Memory B cell (primary cell): ENCODE measurements at places on chromosomes 4 and X.

DNA sequence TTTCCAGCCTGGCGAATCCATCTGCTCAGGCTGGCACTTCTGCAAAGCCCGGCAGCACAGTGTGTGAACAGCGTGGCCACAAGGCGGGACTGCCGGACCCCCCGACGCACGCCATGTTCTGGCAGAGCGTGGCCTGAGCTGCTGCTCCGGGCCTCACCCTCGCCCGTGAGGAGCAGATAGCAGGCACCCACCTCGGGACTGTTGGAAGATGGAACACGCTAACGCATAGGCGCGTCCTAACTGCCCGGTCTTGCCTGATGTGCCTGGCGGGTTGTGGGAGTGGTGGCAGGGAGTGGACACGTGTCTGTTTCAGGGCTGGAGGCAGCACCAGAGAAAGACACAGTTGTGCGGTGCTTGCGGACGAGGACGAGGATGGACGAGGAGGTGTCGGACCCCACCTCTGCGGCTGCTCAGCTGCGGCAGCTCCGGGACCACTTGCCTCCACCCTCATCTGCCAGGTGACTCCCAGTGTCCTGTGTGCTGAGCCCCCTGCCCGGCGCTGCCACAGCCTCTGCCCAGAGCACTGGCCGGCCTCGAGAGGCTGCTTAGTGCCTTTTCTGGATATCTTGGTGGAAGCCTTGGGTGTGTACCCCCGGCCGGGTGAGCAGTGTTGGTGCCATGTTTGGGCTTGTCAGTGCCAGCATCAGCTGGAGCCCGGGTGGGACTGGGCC, 28.2 kb downstream of the UVSSA start:
- no peak overlapping the region for H3K4me3 ChIP-seq
- no peaks in the 10 kb centered on the region for H3K27me3 ChIP-seq

- no peak overlapping the region for H3K4me3 ChIP-seq
- no peak for DNase-seq
- peaks cover 16% of the 10 kb centered on the region for H3K27me3 ChIP-seq
Measured at GRCh38 chr4:30718641-30719453, 1.3 kb upstream of the PCDH7 start.

DNA sequence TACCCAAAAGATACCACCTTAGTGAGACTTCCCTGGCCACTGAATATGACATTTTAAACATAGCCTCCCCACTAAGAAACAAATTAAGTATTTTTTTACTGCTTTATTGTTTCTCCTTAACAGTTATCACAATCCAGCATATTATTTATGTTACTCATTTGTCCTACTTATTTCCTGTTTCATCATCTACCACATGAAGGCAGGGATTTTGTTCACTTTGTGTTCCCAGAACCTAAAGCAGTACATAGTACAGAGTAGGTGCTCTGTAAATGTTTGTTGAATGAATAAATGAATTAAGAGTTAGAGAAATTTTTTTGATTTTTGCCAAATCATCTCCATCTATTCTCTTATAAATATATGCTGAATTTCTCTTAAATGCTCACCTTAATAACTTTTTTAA, 318.4 kb upstream of the GIMD1 start:
- no peaks in the 10 kb centered on the region for H3K27me3 ChIP-seq
- no peaks in the 10 kb centered on the region for H3K4me1 ChIP-seq
- no peak overlapping the region for H3K4me3 ChIP-seq
- H3K27ac ChIP-seq, result no peak overlapping the region

GRCh38 chr4:142358656-142359055, 487.4 kb downstream of the INPP4B start:
- H3K36me3 ChIP-seq, result no peaks in the 10 kb centered on the region

- H3K27ac ChIP-seq, result no peak overlapping the region
- H3K27me3 ChIP-seq, result peaks cover 23% of the 10 kb centered on the region
- DNase-seq, result no peak
Measured at GRCh38 chr4:6241062-6241845, 28.4 kb upstream of the WFS1 start.

- DNase-seq, result no peak
- H3K27me3 ChIP-seq, result peaks cover 1% of the 10 kb centered on the region
- no peaks in the 10 kb centered on the region for H3K36me3 ChIP-seq
Measured at GRCh38 chr4:87949961-87950360, 25.6 kb upstream of the SPP1 start.

- H3K4me3 ChIP-seq, result no peak overlapping the region
- H3K4me1 ChIP-seq, result no peaks in the 10 kb centered on the region
- no peaks in the 10 kb centered on the region for H3K27me3 ChIP-seq
- H3K27ac ChIP-seq, result no peak overlapping the region
- DNase-seq, result no peak
- no peaks in the 10 kb centered on the region for H3K36me3 ChIP-seq
Measured at GRCh38 chr4:152072001-152072485, 311.2 kb upstream of the GATB start.

DNA sequence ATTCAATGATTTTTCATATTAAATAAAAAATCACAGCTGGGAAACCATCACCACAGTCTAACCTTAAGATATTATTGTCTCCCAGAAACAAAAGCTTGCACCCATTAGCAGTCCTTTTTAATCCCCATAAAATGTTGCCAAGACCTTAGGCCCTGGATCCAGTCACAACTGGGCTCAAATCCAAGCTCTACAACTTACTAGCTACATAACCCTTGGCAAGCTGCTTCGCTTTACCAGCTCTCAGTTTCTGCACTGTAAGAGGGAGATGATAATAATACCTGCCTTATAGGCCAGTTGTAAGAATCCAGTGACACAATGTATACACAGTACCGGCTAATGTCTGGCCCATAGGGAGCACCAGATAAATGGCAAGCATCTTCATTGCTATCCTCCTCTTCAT, 400.9 kb upstream of the FGF13 start:
- no peak for DNase-seq
- H3K36me3 ChIP-seq, result no peaks in the 10 kb centered on the region
- no peak overlapping the region for H3K27ac ChIP-seq
- H3K4me3 ChIP-seq, result no peak overlapping the region
- H3K4me1 ChIP-seq, result no peaks in the 10 kb centered on the region
- H3K27me3 ChIP-seq, result no peaks in the 10 kb centered on the region

- no peak for DNase-seq
- H3K36me3 ChIP-seq, result no peaks in the 10 kb centered on the region
- no peak overlapping the region for H3K4me3 ChIP-seq
- no peaks in the 10 kb centered on the region for H3K4me1 ChIP-seq
- no peak overlapping the region for H3K27ac ChIP-seq
- H3K27me3 ChIP-seq, result no peaks in the 10 kb centered on the region
Measured at GRCh38 chrX:23287191-23287725, 47.4 kb upstream of the PTCHD1 start.

- no peaks in the 10 kb centered on the region for H3K36me3 ChIP-seq
- H3K4me3 ChIP-seq, result no peak overlapping the region
- peaks cover 10% of the 10 kb centered on the region for H3K4me1 ChIP-seq
- no peak for DNase-seq
- H3K27ac ChIP-seq, result no peak overlapping the region
- H3K27me3 ChIP-seq, result peaks cover 6% of the 10 kb centered on the region
Measured at GRCh38 chr4:152015597-152016302, 254.9 kb upstream of the GATB start.

GRCh38 chrX:112818114-112819007, 22.3 kb downstream of the AMOT start:
- no peak overlapping the region for H3K4me3 ChIP-seq
- no peak for DNase-seq
- H3K4me1 ChIP-seq, result no peaks in the 10 kb centered on the region

- peak overlapping the region; percentile 29 for H3K4me3 ChIP-seq
- H3K4me1 ChIP-seq, result peaks cover 6% of the 10 kb centered on the region
- DNase-seq, result peak; percentile 37
- H3K27me3 ChIP-seq, result no peaks in the 10 kb centered on the region
- peaks cover 8% of the 10 kb centered on the region for H3K36me3 ChIP-seq
Measured at GRCh38 chrX:79107891-79108718, 36.4 kb upstream of the GPR174 start.

DNA sequence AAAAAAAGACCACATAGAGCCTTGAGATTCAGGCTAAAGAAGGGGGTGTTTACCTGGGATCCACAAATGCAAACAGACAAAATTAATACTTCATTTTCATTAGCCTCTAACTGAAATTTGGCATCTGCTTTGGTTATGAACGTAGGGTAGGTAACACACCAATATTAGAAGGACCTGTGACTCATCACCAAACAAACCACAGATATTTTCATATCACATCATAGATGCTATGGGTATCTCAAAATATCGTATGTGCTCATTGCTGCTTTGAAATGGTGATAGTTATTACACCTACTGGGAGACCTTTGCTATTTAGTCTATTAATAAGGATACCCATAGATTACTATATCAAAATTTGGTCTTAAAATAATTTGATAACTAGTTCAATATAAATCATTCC, 180.6 kb upstream of the MAP3K15 start:
- no peak for DNase-seq
- H3K27ac ChIP-seq, result peak overlapping the region; percentile 59
- peaks cover 9% of the 10 kb centered on the region for H3K36me3 ChIP-seq
- H3K27me3 ChIP-seq, result no peaks in the 10 kb centered on the region
- H3K4me1 ChIP-seq, result peaks cover 10% of the 10 kb centered on the region

DNA sequence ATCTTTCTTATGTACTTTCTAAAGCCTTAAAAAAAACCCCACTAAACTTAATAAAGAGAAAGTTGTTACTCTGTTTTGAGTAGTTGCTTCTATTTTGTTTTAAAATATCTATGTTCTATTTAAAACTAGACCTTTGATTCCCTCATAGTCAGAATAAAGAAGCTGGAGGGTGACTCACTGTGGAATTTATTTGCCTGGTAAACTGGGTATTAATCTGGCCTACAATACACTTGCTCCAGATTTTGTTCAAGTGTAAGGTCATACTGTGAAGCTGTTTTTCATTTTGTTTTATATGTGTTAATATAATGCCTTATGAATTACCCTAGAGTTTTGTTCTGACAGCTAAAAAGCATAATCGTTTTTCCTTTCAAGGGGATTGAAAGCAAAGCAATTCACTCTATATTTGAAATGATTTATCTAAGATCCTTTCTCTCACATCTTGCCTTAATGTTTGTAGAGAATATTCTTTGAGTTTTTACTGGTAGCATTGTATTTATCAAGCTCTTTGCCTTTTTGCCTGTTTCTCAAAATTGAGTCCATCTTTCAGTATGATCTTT, 277.4 kb upstream of the PITX2 start:
- no peaks in the 10 kb centered on the region for H3K36me3 ChIP-seq
- DNase-seq, result no peak
- H3K4me1 ChIP-seq, result no peaks in the 10 kb centered on the region
- H3K27ac ChIP-seq, result no peak overlapping the region
- no peak overlapping the region for H3K4me3 ChIP-seq
- peaks cover 6% of the 10 kb centered on the region for H3K27me3 ChIP-seq

GRCh38 chr4:156638334-156638733, 333.3 kb downstream of the PDGFC start:
- H3K4me1 ChIP-seq, result no peaks in the 10 kb centered on the region
- no peak overlapping the region for H3K4me3 ChIP-seq
- H3K27ac ChIP-seq, result no peak overlapping the region
- H3K27me3 ChIP-seq, result no peaks in the 10 kb centered on the region
- H3K36me3 ChIP-seq, result no peaks in the 10 kb centered on the region
- no peak for DNase-seq

DNA sequence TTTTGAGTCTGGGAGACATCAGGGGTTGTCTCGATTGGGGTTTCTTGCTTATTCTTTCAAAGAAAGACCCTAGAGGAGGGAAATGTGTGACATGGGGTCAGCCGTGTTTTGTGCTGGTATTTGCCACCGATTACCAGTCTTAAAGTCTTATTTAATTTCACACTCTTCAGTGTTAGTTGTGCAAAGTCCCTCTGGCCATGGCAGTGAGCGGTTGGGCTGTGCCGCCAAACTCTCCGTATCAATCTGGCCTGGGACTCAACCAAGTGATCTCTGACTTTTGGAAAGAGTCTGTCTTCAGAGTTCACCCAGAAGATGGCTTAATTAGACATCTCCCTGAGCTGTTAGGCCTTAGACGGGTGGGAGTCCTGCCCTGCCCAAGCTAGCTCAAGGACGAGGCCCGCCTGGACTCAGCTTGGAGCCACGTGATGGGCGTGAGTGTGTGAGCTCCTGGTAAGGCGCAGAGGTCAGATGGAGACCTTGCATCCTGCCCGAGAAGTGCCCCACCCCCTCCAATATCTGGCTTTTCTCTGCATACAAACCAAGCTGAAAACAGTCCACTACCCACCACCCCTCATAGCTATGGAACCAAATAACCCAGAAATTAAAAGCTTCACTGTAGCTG, 3.8 kb upstream of the PITX2 start:
- no peak for DNase-seq
- H3K27me3 ChIP-seq, result peaks cover 36% of the 10 kb centered on the region
- H3K36me3 ChIP-seq, result peaks cover 2% of the 10 kb centered on the region
- H3K4me3 ChIP-seq, result no peak overlapping the region
- H3K4me1 ChIP-seq, result peaks cover 6% of the 10 kb centered on the region

DNA sequence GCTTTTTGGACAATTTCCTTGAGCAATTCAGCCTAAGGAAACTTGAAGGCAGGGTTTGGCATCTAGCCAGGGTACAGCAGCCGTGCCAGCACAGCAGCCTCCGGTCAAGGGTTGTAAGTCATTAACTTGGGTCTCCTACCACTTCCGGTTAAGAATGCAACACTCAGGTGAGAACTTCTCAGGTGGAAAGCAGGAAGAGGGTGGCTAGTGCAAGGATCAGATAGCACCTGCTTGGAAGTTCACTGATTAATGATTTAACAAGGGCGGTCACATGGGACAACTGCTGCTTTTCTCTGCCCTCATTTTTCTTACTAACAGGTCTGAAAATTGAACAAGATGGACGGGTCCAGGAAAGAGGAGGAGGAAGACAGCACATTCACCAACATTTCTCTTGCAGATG, 30.1 kb upstream of the SCOC start:
- H3K36me3 ChIP-seq, result no peaks in the 10 kb centered on the region
- DNase-seq, result no peak
- no peak overlapping the region for H3K4me3 ChIP-seq
- H3K27me3 ChIP-seq, result peaks cover 19% of the 10 kb centered on the region
- H3K4me1 ChIP-seq, result peaks cover 4% of the 10 kb centered on the region

- H3K4me3 ChIP-seq, result no peak overlapping the region
- H3K27ac ChIP-seq, result no peak overlapping the region
- H3K4me1 ChIP-seq, result peaks cover 5% of the 10 kb centered on the region
- peaks cover 41% of the 10 kb centered on the region for H3K36me3 ChIP-seq
- no peaks in the 10 kb centered on the region for H3K27me3 ChIP-seq
- no peak for DNase-seq
Measured at GRCh38 chr4:98421111-98421510, 159.9 kb downstream of the RAP1GDS1 start.

DNA sequence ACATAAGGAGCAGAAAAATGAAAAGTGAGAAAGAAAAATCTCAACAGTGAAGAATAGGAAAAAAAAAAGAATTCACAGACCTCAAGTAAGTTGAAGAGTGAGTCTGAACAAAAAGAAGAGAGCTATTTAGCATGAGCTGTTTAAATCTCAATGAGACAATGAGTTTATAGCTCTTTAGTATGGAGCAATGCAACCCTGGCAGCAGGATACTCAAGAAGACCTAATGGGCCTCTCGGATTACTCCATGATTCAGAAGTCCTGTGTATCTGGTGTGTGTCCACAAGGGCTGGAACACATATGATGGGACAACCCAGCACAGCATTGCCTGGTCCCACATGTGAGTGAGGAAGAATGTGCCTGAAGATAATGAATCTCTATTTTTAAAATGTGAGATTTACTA, 563.1 kb upstream of the INTU start:
- no peaks in the 10 kb centered on the region for H3K36me3 ChIP-seq
- H3K27ac ChIP-seq, result no peak overlapping the region
- H3K4me3 ChIP-seq, result no peak overlapping the region
- DNase-seq, result no peak
- H3K4me1 ChIP-seq, result no peaks in the 10 kb centered on the region
- H3K27me3 ChIP-seq, result no peaks in the 10 kb centered on the region

GRCh38 chr4:123265443-123265842, 131.2 kb upstream of the SPRY1 start:
- no peak overlapping the region for H3K27ac ChIP-seq
- H3K4me3 ChIP-seq, result no peak overlapping the region
- peaks cover 14% of the 10 kb centered on the region for H3K36me3 ChIP-seq

GRCh38 chrX:45479835-45480422, 279.3 kb upstream of the DIPK2B start:
- H3K36me3 ChIP-seq, result no peaks in the 10 kb centered on the region
- DNase-seq, result no peak
- peaks cover 5% of the 10 kb centered on the region for H3K27me3 ChIP-seq
